ENCODE measurements at places on chromosomes 7 and 10.

DNA sequence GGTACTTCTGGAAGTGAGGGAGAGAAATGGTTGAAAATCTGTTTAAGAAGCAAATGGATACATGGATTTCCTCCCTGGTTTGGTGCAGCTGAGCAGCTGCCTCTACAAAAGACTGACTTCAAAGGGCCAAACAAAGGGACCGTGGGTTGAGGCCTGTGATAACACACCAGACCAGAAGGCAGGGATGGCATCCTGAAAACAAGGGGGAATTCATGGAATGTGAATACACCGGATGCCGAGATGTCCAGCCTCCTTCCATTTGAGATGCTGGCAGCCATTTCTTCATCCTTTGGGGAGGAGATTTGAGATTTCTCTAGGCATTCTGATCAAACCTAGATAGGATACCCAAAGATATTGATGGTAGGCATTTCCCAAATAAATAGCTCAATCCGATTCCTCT, 36.9 kb downstream of the TAF3 start:
- DNase-seq: no peak

- no peak for DNase-seq
Observed at GRCh38 chr10:63344269-63344668, 121.5 kb downstream of the JMJD1C start.

DNA sequence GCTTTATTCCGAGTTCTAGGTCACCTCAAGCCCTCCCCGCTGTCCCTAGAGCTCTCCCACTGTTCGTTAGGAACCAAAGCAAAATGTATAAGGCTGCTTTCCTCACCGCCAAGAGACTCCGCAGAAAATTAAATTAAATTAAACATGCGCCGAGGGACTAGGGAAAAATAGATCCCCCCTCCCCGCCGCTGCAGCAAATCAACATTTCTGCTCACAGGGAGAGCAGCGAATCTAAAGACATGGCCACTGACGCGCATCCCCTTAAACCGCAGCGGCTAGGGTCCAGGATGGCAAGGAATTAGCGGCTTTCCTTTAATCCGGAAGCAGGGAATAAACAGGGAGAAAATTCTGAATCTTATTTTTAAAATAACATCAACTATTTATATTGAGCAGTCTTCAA, 7.6 kb downstream of the SP8 start:
- no peak for DNase-seq

DNA sequence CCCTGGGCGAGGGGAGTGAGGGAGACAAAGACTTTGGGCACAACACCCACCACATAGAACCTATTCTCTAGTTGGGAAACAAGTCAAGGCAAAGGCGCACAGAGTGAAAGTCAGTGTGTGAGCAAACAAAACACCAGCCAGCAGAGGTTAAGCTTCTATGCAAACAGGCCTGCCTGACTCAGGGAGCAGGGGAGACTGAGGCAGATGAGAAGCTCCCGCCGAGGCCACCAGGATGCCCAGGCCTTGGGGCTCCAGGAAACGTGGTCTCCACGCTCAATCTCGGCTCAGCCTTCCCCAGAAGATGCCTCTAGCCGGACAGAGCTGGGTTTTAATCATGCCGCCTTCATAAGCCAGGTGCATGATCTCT, 74.1 kb upstream of the KCNMA1 start:
- no peak for DNase-seq

- no peak for DNase-seq
Observed at GRCh38 chr7:55081068-55081467, 62.3 kb downstream of the EGFR start.

Data from OCI-M1 (cell line).